ENCODE measurements at places on chromosomes 12 and 14.

GRCh38 chr14:54168489-54168888, 211.9 kb upstream of the BMP4 start:
- no peak for DNase-seq

DNA sequence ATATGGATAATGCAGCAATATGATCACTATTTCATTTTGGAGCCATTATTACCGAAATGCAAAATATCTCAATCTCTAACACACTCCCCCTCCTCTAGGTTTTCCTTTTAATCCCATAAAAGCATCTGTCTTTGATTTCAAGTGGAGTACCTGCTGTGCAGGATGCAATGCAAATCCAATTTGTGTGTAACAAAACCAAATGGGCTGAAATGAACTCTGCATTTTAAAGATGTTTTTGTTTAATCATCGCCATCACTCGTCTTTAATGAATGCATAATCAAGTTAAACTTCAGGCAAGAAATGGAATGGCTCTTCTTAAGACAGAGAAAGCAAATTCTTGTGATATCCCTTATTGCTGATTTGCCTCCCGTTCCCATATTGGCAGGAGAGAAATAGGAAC, 114.3 kb downstream of the SLC15A5 start:
- no peak for DNase-seq

DNA sequence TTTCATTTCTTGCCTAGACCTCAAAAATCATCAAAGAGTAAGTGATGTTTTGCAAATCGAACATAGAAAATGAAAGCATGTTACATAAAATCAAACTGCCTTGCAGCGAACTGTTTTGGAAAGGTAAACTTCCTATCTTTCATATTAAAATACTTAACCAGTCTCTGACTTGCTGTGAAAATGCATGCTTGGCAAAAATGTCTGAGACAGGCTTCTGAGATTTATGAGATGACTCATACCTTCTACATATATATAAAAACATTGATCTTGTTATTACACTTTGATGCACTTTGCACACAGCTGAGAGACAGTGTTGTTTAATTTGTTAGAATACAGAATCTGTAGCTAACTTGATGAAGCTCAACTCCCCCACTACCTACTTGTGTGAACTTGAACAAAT, 179.1 kb downstream of the KITLG start:
- no peak for DNase-seq

DNA sequence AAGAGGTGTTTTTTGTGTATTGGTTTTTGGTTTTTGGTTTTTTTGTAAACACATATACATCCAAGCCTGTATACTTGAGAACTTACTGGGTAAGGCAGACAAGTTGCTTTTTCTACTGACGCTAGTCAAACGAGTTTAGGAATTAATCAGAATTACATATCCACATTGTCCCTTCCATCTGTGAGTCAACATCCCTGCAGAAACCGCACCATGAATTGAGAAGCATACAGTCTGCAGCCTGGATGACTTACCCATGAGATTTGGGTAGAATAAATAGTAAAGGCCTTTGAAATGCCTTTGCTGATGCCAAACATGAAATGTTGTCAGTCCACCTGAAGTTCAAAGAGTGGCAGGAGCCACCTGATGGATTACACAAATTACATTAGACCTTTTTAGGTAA, 21.4 kb upstream of the C12orf42 start:
- no peak for DNase-seq

- no peak for DNase-seq
These were observed 118.6 kb downstream of the DICER1 start for GRCh38 chr14:95038521-95039250.

- DNase-seq: no peak
These were observed 8.7 kb upstream of the JDP2 start for GRCh38 chr14:75418850-75419768.

- DNase-seq: no peak
These were observed 34.1 kb upstream of the SMOC1 start for GRCh38 chr14:69845050-69845581.

DNA sequence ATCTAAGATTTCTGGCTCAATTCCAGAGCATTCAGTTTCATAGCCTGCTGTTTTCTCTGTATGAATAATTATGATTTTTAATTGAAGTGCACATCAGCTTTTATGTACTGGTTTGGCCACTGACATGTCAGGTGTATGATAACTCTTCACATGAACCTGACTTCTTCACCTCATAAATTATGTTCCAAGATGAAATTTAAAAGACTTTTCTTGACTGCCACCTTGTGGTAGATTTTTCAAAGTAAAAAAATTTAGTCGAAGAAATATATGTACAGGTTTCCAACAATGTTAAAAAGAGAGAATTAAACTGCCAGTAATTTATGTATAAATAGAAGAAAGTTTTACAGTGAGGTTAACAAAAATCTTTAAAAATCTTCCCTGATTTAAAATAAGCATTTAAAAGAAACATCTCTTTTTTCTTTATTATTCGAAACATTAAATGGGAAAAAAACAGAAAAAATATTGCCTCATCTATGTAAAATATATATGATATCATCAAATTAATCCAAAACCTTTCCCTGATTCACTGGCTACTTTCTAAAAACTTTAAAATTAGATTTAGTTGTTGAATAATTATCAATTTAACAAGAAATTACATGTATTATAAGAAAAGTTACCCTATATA, 124.9 kb upstream of the ATXN7L3B start:
- DNase-seq: no peak

DNA sequence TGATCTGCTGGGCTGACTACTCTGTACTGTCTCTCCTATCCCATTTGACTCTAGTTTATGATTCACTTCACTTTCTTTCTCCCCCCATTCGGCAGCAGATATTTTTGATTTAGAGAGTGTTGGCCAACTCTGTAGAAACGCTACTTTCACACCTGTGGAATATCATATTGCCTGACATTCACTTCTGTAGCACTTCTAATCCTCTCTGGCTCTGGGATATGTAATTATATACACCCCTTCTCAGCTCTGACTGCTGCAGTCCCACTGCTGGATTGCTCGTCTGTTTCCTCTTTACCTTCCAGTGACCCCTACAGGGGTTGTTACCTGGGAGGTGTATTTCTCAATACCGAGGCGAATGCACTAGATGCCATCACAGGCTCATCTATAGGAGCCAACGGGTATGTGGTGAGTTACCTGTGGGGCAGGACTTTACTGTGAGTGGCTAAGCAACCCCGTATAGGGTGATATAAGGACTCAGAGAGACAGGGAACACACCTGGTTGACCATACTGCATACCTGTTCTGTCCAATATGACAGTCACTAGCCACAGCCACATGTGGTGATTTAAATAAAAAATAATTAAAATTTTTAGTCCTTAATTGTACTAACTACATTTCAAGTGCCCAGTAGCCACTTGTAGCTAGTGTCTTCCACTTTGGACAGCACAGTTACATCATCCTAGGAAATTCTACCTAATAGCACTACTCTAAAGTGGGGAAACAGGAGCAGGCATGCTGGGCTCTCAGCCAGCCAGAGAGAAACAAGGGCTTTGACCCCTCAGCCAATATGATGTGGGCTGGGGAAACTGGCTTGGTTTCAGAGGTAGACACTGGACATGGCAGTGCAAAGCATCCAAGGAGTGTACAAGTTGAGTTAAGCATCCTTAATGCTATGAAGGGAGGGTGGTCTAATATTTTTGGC, 95.0 kb downstream of the C12orf75 start:
- DNase-seq: no peak

DNA sequence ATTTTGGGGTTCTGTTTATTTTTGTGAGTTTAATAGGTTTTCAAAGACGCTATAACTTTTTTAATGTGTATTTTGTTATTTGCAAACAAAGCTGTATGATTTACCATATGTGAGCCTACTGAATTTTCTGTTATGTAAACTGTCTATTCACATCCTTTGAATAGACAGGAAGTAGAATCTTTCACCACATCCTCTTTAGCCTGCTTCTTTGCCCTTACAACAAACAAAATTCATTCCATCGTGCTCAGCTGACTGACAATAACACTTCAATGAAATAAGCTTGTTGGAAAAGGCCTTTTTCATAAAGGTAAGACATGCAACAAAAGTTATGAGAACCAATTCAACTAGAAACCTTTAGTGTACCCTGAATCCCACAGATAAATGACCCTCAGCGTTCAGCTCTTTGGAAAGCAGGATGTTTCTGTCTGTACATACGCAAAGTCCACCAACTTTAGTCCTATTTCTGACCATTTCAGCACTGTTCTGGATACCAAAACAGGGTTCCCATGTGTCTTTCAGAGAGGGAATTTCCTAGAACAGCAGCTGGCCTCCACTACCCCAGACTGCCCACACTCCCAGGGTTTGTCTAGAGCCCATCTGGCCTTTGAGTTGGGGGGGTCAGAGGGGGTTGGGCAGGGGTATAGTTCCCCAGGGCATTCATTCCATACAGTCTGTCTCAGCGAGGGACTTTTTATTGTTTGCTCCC, 71.3 kb downstream of the DUSP6 start:
- no peak for DNase-seq

DNA sequence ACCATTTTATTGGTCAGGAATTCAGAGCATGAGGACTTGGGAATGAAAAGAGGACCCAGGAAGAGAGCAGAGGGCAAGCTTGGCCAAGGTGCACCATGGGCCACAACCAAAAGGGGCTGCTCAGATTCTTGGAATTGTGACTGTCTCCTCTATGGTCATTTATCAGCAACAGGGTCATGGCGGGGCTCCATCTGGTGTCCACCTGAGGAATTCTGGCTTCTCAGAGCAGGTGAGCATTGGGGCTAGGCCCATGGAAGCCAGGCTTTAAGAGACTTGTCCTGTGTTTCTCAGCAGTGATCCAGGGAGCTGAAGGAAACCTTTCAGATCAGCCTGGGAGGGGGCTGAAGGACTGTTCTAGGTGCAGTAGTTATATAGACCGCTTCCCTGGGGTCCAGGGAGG, 2.6 kb upstream of the RIN3 start:
- DNase-seq: no peak
